Midbrain (tissue), 1 donor: ENCODE measurements at places on chromosomes 12 and 14.

DNA sequence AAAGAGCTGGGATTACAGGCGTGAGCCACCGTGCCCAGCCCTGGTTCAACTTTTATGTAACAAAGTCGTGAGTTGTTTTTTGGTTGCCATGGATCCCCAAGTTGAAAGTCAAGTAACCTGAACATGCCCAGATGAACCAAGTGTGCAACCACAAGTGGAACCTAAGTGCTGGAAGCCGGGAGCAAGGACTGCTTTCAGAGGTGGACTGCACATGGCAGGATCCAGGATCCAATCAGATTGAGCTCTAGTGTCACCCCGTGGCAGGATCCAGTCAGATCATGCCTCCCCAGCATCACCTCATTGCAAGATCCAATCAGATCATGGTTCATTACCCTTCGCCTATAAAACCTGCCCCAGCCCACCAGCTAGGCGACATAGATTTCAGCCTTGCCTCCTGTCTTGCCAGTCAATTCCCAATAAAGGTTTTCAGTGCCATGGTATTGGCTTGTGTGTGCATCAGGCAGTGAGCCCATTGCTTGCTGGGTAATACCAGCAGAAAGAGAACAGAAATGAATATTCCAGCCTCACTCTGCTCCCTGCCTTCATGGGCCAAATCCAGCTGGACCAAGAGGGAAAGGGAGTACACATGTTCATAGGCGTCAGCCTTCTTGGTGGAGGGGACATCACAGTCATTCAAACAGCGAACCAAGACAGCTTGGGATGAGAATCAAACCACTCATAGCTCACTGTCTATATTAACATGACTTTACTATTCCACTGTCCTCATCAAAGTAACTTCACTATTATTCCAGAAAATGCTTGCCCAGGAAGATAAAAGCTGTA, 43.6 kb upstream of the VASH1 start:
- DNase-seq = no peak

DNA sequence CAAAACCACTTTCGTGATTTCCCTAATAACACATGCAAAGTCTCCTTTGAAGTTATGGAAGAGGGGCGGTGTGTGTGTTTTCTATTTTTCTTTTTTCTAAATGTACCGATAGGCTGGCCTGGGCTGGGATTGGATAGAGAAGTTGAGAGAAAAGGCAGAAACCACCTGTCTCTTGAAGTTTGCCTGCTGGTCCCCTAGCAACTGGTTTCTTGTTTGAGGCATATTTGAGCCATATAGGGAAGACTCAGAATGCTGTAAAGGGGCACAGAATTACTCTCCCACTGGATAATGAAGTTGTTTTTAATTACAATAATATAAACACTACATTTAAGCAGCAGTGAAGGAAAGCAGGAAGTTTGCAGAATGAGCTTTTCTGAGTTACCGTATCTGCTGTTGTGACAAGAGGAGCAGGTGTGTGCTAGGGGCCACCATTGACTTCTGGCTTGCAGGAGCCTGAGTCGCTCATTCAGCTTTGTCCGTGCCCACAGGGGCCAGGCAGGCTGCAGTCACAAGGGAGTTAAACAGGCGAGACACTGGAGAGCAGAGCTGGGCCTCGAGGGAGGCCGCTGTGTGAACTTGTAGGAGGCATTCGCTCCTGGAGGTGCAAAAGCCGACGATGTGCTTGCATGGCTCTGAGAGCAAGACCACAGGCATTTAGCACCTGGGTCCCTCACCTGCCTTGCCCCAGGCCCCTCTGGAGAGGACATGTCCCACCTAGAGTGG, 173.8 kb upstream of the RGS6 start:
- DNase-seq = no peak

DNA sequence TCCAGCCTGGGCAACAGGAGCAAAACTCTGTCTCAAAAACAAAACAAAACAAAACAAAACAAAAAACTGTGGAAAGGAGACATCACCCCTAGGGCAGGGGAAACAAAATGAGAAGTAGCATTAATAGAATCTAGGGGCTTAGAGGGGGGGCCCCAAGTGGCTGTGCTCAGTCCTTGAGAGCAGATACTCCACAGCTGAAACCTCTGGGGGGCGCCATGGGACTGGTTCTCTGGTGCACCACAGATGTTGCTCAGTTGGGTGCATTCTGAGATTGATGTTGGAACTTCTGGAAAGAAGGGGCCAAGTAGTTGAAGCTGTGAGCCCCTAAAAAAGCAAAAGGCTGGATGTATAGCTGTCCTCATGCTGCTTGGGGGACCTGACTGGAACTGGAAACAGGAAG, 11.8 kb upstream of the SYNE2 start:
- DNase-seq = no peak

DNA sequence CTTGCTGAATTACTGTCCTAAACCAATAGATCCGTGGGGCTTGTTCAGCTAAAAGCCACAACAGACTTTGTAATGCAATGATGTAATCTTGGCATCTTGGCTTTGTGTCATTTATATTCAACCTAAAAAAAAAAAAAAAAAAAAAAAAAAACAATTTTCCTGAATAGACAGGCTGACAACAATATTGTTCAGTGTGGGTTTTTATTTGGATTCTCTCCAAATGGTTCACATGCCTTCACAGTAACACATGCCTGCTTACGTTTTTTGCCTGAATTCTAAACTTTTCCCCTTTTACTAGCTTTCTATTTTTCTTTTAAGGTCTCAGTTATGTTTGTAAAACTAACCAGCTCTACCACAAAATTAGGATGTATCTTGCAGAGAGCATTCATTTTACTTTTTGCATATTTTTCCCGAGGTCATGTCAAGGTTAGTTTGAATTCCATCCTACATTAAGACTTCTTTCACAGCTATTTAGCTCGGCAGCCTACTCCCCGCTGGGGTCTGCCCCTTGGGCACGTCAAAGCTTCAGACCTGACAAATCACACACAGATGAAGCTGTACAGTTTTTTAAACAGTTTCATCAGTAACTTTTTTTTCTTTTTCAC, 213.7 kb upstream of the NPAS3 start:
- no peak for DNase-seq

GRCh38 chr12:68839183-68840147, 31.5 kb downstream of the MDM2 start:
- DNase-seq = no peak

DNA sequence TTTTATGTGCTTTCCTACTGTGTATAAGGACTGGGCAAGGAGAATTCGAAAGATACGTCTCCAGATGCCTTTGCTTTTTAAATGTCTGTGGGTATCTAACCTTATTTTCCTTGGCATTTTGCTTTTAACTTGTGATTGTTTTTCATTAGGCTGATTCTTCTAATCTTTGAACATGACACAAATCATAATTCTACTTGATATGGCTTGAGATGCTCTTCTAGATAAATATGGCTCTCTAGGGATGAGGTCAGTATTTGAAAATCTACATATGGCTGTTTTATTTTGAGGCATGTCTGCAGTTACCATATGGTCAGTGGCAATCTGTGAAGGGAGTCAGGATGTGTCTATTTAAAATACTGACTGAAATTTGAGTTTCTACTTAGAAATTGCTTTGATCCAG, 139.2 kb downstream of the SLC2A13 start:
- no peak for DNase-seq

DNA sequence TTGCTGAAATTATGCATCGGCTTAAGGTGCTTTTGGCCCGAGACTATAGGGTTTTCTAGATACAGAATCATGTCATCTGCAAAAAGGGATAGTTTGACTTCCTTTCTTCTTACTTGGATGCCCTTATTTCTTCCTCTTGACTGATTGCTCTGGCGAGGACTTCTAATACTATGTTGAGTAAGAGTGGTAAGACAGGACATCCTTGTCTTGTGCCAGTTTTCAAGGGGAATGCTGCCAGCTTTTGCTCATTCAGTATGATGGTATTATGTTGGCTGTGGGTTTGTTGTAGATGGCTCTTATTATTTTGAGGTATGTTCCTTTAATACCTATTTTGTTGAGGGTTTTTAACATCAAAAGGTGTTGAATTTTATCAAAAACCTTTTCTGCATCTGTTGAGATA, 8.3 kb downstream of the BMAL2 start:
- no peak for DNase-seq

GRCh38 chr12:103546959-103547358, 40.1 kb upstream of the STAB2 start:
- no peak for DNase-seq

GRCh38 chr12:60262378-60262777, 666.5 kb downstream of the SLC16A7 start:
- DNase-seq = no peak

GRCh38 chr14:91891721-91892220, 24.4 kb upstream of the TC2N start:
- DNase-seq = peak; percentile 87

GRCh38 chr12:51270951-51271518, 820 bp upstream of the SMAGP start:
- no peak for DNase-seq

GRCh38 chr14:104126753-104127152, 11.6 kb upstream of the KIF26A start:
- DNase-seq = no peak

DNA sequence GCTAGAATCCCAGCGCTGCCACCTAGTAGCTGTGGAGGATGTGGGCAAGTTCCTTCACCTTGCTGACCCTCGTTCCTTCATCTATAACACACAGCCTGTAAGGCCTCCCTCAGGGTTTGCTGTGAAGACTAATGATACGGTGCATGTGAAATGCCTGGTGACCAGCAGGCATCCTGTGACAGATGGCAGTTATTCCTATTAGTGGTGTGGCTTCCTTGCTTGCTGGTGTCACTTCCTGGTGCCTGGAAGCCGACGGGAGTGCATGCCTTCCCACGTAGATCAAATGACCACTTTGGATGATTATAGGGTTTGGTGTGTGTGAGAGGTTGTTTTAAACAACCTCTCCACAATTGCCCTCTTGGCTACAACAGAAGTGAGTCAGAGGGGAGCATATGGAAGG, 894.9 kb downstream of the VRK1 start:
- no peak for DNase-seq
